CD4-positive, alpha-beta T cell treated with Interleukin-15 for 1 hour (primary cell): ENCODE measurements at places on chromosomes 16 and 17.

GRCh38 chr16:27408012-27408601 lies 6.1 kb downstream of the IL21R start:
- DNase-seq, result no peak

- no peak for DNase-seq
These were observed 27.4 kb downstream of the CDRT15 start for GRCh38 chr17:14209215-14209614.

DNA sequence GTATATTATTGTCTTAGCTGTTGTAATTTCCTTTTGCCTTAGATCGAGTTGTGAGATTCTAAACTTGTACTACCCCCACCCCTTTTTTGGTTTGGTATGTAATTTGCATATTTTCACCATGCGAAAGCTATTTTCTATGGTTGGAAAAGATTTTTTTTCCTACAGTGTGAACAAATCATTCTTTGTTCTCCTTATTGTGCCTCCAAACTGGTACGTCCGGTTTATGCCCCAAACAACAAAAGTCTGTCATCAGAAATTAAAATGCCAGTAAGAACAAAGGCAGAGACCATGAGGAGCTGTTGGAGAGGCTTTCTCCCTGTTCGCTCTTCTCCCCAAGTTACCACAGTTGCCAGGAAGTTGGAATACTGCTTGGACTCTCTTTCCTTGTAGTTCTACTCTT lies 66.1 kb downstream of the BCAS3 start:
- no peak for DNase-seq

DNA sequence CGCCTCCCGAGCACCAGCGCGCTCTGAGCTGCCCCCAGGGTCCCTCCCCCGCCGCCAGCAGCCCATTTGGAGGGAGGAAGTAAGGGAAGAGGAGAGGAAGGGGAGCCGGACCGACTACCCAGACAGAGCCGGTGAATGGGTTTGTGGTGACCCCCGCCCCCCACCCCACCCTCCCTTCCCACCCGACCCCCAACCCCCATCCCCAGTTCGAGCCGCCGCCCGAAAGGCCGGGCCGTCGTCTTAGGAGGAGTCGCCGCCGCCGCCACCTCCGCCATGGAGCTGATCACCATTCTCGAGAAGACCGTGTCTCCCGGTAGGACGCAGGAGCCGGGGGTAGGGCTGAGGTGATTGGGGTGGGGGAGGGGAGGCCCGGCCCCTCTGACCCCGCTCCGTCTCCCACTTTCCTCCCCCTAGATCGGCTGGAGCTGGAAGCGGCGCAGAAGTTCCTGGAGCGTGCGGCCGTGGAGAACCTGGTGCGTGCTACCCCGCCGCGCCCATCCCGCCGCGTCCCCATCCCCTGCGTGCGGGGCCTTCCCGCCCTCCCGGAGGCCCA lies 329 bp downstream of the KPNB1 start:
- no peak for DNase-seq

GRCh38 chr16:19810817-19811731 lies 73.6 kb downstream of the GPRC5B start:
- no peak for DNase-seq
